Stimulated activated CD4-positive, alpha-beta T cell treated with anti-CD3 and anti-CD28 coated beads, Interleukin-1b, Interleukin-23, amount 100 ng/mL, for 1 hour (primary cell): ENCODE measurements at places on chromosomes 1 and 21.
A peak's percentile ranks its signal among the peaks of the same experiment; 100 is the strongest.

DNA sequence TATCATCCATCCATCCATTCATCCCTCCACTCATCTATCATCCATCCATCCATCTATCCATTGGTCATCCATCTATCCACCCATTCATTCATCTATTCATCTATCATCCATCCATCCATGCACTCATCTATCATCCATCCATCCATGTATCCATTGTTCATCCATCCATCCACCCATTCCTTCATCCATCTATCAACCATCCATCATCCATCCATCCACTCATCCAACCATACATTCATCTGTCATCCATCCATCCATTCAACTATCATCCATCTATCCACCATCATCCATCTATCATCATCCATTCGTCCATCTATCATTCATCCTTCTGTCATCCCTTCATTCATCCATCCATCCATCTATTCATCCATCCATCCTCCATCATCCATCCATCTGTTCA lies 61.1 kb downstream of the UMODL1 start:
- no peak for DNase-seq

GRCh38 chr1:33384040-33384812 lies 46.7 kb downstream of the PHC2 start:
- no peak for DNase-seq

- no peak for DNase-seq
Measured at GRCh38 chr1:216183454-216183853, 239.8 kb downstream of the USH2A start.

- DNase-seq, result no peak
Measured at GRCh38 chr1:201501144-201501543, 5.8 kb downstream of the CSRP1 start.

DNA sequence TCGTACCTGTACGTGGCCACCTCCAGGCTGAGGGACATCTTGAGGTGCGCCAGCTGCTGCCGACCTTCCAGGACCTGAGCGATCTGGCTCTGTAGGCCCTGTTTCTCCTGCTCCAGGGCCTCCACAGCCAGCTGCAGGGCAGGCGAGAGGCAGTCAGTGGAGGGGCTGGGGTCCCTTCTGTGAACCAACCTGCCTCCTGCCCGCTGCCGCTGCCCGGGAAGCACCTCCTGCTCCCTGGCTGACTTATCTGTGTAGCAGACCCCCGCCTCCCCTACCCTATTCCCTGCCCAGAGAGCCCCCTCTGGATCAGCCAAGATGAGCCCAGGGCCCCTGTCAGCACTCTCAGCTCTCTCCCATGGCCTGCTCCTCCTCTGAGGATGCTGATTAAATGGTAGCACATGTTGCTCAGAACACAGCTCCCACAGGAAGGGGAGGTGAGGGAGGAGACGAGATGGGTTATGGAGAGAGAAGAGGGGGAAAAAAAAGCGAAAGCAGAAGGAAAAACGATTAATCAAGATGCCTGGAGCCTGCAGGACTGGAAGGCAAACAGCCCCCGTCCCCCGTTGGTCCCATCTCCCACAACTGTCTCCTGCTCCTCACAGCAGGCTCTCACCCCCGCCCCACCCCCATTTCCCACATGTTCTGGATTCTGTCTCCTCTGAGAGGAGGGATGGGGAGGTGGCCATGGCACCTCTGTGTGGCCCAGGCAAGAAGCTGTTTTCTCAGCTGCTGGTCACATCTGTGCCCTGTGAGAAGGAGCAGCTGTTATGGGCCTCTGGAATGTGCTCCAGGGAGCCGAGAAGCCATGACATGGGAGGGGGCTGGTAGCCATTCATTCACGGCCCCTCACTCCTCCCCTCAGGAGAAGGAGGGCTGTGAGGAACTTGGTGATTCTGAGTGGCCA lies 1.7 kb downstream of the NES start:
- DNase-seq, result no peak

GRCh38 chr1:155218854-155219591 lies 10.5 kb downstream of the MTX1 start:
- DNase-seq, result no peak

GRCh38 chr1:19199969-19200604 lies 10.0 kb downstream of the UBR4 start:
- no peak for DNase-seq

DNA sequence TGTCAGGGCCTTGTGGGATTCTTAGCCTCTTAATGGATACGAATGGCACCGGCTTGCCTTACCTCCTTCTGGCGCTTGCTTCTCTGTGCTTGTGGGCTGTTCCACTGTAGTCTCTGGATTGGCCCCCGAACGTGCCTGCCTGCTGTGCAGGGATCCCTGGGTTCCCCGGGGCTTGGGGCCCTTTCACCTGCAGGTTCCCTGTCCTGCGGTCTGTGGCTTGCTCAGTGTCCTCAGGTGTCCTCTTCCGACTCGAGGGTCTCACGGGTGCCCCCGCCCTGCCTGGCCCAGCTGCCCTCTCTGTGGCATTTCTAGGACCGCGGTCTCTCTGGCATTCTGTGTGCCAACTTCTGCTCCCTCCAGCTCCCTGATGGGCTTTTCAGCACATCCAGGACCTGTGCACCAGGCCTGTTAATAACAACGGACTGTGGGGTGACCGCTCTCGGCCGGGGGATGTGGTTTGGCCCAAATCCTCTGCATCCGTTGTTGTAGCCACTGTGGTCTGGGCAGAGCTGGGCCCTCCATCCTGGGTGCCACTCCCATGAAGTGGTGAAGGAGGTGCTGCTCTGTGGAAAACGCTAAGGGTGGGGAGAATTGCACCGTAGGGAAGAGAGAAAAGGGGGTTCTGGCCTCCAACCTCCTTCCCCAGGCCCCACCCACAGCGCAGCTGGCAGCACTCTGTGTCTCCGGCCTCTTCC lies 12.4 kb downstream of the COL18A1 start:
- no peak for DNase-seq

DNA sequence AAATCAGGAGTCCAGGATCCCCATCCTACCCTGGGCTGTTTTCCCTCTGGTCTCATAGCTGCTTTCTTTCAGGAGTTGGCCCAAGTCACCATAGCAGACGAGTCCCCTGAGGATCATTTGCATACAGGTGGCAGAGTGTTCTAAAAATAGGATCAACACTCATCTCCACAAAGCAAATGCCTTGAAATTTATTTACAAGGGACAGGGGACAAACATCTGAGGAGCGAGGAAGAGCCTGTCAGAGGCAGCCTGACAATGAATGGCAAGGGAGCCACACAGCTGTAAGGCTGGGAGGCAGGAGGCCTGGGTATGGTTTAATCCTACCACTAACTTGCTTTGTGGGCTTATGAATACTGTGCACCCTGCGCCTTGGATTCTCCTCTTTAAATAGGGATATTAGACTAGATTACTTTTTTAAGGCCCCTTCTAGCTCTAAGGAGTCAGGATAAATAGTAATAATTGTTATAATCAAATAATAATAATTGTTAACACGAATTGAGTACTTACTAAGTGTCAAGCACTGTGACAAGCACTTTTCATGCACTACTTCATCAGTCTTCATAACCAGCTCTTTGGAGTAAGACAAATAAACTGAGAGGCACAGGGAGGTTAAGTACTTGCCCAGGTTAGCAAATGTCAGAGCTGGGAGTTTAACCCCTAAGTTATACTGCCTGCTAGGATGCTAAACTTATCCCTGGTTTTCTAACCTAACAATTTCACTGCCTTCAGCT lies 34.5 kb downstream of the RAB3B start:
- no peak for DNase-seq

- no peak for DNase-seq
Measured at GRCh38 chr1:11753555-11754208, 8.3 kb upstream of the C1orf167 start.

DNA sequence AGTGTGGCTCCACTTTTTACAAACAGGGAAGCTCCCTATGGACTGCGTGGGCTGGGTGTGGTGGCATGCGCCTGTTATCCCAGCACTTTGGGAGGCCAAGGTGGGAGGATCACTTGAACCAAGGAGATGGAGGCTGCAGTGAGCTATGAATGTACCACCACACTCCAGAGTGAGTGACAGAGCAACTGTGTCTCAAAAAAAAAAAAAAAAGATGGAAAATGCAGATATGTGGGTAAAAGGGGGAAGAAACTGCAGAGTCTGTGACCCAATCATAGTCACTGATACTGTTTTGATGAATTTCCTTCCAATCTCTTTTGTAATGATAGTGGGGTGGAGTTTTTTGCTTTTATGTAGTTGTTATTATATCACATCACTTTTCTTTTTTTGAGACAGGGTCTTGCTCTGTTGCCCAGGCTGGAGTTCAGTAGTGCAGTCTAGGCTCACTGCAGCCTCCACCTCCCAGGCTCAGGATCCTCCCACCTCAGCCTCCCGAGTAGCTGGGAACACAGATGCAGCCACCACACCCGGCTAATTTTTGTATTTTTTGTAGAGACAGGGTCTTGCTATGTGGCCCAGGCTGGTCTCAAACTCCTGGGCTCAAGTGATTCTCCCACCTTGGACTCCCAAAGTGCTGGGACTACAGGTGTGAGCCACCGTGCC lies 8.7 kb upstream of the TRAPPC10 start:
- no peak for DNase-seq

- no peak for DNase-seq
Measured at GRCh38 chr1:116767782-116768382, 13.7 kb downstream of the CD2 start.

GRCh38 chr1:202892501-202892900 lies 3.6 kb upstream of the RABIF start:
- DNase-seq, result no peak

- DNase-seq, result no peak
Measured at GRCh38 chr1:248688527-248689298, 13.9 kb downstream of the OR14I1 start.

- DNase-seq, result no peak
Measured at GRCh38 chr1:28804071-28804470, 7.9 kb upstream of the OPRD1 start.

GRCh38 chr1:231415018-231415583 lies 7.0 kb downstream of the EGLN1 start:
- no peak for DNase-seq

GRCh38 chr1:64039390-64039926 lies 164.0 kb upstream of the UBE2U start:
- DNase-seq, result no peak

DNA sequence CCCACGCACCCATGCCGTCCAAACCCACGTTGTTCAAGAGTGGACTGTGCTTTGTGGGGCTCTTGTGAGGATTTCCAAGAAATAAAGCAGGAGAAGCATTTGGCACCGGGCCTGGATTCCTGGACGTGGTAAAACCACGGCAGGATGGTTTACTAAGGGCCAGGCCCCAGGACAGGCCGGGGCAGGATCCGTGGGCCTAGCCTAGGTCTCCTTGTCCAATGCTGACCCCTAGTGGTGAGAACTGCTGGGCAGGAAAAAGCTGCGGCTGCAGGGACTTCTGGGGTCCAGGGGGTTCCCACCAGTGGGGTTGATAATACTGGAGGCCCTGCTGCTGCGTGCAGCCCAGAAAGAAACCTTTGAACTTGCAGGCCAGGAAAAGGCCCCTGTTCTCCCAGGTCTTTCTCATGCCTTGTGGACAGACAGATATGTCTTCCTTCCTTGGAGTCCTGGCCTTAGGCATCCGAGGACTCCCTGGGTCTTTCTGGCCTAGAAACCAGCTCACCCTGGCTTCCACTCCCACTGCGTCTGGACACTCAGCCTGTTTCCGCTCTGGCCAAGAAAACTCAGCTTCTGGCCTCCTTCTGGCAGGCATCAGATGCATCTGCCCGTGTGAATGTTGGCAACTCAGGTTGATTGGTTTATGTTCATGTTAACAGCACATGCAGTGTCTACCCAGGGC lies 106.9 kb upstream of the TMEM51 start:
- DNase-seq, result no peak

DNA sequence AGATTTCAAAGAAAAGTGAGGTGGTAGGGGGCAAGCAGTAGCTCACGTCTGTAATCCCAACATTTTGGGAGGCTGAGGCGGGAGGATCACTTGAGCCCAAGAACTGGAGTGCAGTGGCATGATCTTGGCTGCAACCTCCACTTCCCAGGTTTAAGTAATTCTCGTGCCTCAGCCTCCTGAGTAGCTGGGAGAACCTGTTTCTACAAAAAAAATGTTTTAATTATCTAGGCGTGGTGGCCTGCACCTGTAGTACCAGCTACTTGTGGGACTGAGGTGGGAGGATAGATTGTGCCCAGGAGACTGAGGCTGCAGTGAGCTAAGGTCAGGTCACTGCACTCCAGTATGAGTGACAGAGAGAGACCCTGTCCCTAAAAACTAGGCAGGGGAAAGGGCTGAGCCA lies 2.6 kb upstream of the TSPAN1 start:
- DNase-seq, result no peak

DNA sequence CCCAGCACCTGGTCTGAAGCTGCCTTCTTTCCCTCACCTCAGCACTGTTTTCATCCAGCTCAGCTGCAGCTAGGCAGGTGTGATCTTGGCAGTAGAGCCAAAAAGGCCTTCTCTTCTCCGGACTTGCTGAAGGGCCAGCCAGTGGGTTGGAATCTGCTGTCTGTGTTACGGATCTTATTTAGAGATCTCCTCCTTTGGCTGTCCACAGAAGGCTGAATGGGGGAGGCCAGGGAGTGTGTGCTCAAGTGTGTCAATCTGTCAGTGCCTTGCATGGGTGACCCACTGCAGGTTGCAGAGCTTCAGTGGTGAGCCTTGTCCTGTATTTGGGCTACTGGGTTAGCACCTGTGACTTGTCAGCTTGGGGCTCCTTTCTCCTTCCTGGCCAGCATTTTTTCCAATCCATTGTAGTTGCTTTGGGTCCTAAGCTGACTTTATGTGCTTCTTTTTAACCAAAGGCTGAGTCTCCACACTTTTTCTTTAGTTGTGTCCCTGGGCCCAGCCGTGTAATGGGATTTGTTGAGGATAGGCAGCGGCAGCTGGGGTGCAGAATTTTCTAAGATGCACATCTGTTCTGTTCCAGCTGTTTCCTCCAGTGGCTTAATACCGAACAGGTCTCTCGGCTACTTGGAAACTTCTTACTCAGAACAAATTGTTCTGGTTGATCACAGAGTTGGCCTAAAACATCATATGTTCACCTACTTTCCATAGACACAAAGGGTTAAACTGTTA lies 126.8 kb downstream of the PEX14 start:
- no peak for DNase-seq

- no peak for DNase-seq
Measured at GRCh38 chr1:88877911-88878310, 13.5 kb downstream of the GTF2B start.

GRCh38 chr1:236760480-236760879 lies 34.6 kb upstream of the MTR start:
- no peak for DNase-seq

GRCh38 chr1:24966724-24967346 lies 36.8 kb upstream of the RUNX3 start:
- peak; percentile 28 for DNase-seq

DNA sequence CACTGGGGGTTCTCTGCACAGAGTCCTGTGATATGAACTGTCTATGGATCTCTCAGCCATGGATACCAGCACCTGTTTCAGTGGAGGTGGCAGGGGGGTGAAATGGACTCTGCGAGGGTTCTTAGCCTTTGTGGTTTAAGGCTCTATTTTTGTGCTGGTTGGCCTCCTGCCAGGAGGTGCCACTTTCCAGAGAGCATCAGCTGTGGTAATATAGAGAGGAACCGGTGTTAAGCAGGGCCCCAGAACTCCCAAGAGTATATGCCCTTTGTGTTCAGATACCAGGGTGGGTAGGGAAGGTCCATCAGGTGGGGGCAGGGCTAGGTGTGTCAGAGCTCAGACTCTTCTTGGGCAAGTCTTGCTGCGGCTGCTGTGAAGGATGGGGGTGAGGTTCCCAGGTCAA lies 330.0 kb upstream of the PLD5 start:
- no peak for DNase-seq
